ENCODE measurements at places on chromosomes 11 and 22.
A peak's percentile ranks its signal among the peaks of the same experiment; 100 is the strongest.

- no peak for DNase-seq
Observed at GRCh38 chr11:119697445-119697844, 31.6 kb downstream of the NECTIN1 start.

DNA sequence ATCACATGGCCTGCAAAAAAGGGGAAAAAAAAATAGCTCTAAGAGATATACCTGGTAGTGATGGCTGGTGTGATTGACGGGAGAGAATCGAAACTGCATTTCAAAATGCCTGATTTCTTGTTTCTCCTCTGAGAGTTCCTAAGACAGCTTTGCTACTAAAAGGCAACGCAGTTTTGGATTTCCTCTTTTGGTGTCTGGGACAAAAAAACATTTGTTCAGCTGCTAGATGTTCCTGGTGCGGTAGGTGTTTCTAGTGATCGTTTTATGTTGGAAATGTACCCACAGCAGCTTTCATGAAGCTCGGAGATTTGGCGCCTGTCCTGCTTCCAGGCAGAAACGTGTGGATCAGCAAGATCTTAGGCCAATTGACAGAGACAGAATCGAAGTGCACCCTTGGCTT, 18.1 kb downstream of the P2RX3 start:
- no peak for DNase-seq

- DNase-seq, result no peak
Observed at GRCh38 chr11:11588891-11589290, 32.9 kb downstream of the GALNT18 start.

DNA sequence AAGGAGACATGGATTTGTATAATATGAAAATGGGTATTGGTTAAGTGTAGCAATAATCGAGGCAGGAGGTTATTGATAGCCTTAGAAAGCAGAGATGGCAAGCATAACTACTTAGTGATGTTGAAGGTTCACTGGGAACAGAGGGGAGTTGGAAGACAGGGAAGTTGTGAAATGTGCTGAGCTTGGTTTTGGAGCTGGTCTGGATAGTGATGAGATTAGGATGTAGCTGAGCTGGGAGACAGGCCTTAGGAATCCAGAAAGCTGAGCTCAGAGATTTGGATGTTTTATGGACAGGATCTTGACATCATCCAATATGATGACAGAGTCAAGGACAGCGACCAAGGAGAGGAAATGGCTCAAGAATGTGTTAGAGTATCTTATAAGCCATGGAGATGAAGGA, 113.1 kb downstream of the ARHGAP42 start:
- DNase-seq, result no peak

DNA sequence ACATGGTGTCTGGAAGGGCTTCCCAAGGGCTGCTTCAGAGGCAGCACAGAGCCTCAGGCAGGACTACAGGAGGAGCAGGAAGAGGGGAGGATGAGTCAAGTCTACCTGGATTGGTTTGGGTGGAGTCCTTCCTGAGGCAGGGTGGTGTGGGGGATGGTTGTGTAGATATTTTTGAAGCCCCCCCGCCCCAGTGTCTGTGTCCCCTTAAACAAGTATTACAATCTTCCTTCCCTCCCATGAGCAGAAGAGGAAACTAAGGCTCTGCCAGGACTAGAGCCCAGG, 34.7 kb upstream of the FCHSD2 start:
- peak; percentile 65 for DNase-seq

DNA sequence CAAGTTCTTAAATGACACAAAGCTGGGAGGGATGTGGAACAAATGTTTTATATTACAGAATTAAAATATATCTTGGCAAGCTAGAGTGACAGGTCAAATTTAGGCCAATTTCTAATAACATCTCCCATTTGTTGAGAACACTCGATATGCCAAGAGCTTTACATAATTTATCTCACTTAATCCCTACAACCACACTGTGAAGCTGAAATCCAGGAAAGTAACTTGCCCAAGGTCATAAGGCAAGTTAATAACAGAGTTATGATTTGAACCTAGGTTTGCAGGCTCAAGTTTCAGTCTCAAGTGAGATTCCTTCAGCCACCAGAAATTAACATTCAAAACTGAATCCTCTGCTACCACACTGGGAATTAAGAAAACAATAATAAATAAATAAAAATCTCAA, 38.3 kb downstream of the RAB30 start:
- no peak for DNase-seq

DNA sequence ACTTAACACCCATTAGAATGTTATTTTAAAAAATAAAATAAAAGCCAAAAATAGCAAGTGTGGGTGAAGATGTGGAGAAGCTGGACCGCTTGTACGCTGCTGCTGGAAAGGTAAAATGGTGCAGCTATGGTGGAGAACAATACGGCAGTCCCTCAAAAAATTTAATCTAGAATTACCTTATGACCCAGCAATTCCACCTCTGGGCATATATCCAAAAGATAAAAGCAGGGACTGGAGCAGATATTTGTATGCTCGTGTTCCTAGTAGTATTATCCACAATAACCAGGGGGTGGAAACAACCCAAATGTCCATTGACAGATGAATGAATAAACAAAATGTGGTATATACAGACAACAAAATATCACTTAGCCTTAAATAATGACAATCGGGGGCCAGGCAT, 6.1 kb upstream of the APOA5 start:
- DNase-seq, result no peak

DNA sequence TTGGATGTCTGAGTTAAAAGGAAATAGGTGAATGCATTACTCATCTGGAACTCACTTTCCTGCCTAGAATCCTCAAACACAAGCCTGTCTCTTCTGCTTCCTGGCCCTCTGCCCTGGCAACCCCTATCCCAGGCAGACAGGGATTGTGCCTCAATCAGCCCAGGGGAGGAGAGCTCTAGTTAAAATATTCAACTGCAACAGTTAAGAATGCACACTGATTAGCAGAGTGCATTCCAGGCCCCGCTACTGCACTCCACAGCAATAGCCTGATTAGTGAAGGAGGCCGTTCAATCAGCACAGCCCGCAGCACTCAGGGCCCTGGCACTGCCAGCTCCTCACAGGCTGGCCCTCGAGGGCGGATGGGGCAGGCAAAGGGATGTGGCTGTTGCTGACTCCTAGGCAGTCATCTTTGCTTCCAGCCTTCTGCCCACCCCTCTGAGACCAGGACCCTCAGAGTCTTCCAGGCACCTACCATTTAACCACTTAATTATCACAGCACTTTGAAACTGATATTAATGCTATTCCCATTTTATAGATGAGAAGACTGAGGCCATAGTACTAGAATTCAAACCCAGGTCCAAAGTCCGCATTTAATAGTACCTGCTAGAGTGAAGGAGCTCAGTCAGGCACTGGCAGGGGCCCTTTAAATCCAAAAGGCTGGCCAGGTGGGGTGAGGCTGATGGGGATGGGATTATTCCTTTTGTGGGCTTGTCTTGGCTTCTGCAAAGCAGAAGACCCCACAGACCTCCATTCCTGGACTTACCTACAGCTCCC, 435.3 kb downstream of the SOX6 start:
- peak; percentile 79 for DNase-seq

DNA sequence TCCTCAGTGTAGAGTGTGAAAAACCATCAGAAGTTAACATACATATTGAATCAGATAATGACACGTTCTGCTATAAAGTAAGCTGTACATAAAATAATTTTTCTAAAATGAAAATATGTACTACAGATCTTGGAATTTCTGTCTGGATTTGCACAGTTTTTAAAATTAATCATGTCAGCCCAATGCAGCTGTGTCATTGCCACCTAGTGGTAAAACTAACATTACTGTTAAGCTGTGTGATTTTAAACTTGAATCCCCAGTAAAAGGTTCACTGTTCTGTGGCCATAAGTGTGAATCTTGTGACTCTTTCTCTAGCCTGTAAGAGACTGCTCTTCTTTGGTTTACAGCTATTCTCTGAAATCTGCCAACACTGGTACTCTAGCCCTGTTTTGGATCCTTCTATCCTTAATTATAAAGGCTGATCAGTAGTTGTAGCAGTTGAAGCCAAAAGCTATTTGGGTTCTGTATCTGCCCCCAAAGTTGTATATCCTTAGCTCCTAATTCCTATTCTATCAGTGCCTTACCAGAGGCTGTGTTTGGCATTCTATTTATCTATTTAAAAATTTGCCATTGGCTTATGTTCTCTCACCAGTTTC, 4.0 kb downstream of the JRKL start:
- peak; percentile 49 for DNase-seq

DNA sequence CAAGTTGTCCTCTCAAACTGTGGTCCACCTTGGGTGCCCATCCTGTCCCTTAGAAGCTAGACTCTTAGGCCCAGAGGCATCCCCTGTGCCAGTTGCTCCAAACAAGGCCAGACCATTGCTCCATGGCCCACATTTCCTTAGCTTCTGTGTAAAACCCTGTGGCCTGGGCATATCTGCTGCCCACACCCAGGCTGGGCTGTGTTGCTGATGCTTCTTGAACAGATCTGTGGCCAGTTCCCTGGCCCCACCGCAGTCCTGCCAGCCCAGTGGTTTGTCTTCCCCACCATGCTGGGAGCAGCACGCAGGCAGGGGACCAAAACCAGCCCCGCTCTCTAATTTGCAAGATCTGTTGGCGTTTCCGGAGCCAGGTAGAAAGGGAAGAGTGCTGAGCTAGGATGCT, 72.2 kb downstream of the CSNK2A3 start:
- DNase-seq, result no peak

GRCh38 chr11:114556135-114556534, 3.5 kb downstream of the NXPE1 start:
- no peak for DNase-seq

- no peak for DNase-seq
Observed at GRCh38 chr11:114977651-114978050, 299.3 kb downstream of the NXPE2 start.

DNA sequence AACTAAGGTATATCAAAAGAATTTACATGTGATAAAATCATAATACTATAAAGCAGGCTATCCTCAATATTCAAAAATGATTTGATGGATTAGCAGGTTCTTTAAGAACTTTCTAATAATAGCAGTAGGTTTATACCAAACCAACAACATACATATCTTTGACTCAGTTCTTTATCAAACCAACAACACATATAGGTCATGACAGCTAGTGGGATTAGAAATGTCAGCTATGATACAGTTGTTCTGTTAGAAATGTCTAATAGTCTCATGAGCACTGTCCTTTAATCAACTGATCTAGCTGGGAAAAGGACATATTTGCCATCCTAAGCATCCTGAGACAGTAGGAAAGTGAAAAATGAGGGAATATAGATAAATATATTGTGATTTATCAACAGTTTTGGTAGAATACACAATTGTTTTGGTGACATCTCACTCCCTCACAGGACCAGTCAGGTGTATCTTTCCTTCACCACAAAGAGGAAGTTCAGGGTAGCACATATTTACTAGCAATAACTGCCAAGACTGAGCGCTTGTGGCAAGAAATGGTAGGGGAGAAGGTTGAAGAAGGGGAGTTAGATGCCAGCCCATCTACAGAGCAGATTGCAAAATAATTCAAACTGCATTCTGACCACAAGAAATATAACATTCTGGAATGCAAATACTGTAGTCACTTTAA, 90.8 kb upstream of the APOA1 start:
- DNase-seq, result no peak

DNA sequence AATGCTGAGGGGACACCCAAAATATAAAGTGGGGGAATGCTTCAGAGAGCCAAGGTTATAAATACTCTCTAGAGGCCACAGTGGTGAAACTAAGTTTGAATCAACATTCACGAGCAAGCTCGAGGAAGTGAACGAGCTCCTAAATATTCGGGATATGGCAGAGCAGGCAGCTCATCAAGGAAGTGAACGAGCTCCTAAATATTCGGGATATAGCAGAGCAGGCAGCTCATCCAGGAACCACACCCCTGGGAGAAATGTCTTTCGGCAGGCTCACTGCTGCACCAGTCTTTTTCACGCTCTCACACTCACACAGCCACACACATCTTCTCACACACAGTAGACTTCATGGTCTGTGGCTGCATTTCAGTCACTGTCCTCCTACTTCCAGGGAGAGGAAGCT, 787.5 kb downstream of the OPCML start:
- no peak for DNase-seq

GRCh38 chr11:14519597-14519916, 629 bp downstream of the PSMA1 start:
- peak; percentile 65 for DNase-seq

Measured in bronchial epithelial cell (primary cell).